ENCODE measurements at places on chromosomes 12 and 14.

DNA sequence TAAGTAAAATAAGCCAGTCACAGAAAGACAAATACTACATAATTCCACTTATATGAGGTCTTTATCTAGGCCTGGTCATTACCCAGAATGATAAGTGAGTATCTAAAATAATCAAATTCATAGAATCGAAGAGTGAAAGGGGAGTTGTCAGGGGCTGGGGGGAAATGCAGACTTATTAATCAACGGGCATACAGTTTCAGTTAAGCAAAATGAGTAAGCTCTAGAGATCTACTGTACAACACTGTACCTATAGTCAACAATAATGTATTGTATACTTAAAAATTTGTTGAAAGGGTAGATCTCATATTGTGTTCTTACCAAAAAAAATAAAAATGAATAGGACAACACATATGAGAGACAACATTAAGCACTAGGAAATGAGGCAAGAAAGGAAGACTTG is 13.3 kb downstream of the BTBD7 start:
- no peak for DNase-seq

- no peak for DNase-seq
These were observed 36.0 kb upstream of the GLIPR1 start for GRCh38 chr12:75444429-75445136.

- no peak for DNase-seq
These were observed 324.4 kb downstream of the PAWR start for GRCh38 chr12:79366374-79366773.

DNA sequence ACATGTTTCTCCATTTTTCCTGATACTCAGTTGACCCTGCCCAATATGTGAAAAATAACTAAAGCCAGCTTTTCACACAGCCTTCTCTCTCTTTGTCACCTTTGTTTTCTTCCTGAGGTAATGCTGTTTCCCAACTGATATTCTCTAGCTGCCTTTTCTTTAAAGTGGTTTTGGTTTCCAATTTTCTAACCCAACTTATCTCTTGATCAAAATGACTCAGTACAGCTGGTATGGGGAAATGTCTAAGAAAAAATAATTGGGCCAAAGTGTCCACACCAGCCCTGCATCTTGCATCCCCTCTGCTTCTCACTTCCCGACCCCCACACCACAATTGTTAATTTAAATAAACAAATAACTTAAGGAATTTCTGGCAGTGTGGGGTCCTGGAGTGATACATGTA is 193.8 kb downstream of the SYT1 start:
- DNase-seq, result no peak

DNA sequence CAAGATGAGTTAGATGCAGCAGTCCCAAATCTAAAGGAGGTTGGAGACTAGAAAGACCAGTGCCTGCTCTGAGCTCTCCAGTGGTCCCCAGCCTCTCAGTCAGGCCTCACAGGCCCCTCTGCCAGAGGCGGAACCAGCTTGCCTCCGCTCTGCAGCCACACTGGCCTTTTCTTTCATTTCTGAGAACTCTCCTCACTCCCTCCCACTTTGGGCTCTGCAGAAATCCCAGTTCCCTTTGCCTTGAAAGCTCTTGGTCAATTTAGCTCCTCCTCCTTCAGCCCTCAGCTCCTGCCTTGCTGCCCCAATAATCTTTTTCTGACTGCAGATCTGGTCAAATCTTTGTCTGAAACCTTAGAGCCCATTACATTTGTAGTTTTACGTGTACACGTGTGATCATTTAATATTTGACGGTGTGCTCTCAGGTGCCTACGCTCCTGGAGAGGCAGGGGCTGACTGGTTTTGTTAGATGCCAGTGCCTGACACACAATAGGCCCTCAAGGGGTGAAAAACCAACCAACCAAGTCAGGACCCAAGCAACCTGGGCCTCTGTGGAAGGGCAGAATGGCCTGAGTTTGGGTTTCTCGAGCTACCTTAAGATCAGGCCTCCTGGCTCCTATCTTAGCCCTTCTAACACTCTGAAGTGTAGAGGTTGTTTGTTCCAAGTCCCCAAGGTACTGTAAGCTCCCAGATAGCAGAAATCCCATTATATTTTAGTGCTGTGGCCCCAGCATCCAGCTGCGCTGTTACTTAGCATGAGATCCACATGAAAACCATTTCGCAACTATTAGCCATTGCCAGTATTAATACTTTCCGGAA is 1.1 kb upstream of the NUDT4 start:
- peak; percentile 73 for DNase-seq

DNA sequence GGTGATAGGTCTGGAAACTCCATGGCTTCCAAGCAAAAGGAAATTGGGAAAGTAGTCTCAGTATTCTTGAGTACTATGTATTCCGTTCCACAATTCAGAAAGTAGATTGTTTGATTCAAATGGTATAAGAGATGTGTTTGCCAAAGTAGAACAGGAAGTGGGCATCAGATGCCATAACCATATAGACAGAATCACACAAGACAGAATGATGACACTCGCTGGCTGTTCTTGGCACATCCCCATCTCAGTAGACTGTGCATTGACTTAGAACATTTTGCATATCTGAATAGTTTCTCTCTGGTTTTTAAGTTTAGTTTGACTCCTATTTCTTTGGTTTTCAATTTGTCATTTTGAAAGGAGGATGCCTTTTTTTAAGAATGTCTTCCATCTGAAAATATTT is 221.1 kb upstream of the RGS6 start:
- no peak for DNase-seq

All from muscle of leg (tissue), 16 donors.